ENCODE measurements at places on chromosomes 6 and 20.

DNA sequence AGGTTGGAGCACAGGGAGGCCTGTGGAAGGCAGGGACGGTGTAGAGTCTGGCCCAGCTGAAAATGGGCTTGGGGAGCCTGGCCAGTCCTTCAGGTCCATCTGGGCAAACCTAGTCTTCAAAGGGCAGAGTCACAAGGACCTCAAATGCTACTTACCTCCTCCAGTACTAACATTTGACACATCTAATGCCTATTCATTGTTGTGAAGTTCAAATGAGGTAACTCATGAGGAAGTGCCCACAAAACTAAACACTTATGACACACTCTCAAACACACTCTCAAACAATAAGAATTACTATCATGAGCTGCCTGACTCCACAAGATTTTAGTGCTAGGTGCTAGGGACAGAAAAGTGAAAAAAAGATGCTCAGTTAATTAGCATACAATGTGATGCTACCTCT is 27.1 kb downstream of the DAAM2 start:
- peak overlapping the region; percentile 32 for H3K27ac ChIP-seq
- no peak for DNase-seq
- H3K27me3 ChIP-seq: no peaks in the 10 kb centered on the region
- no peaks in the 10 kb centered on the region for H3K36me3 ChIP-seq

DNA sequence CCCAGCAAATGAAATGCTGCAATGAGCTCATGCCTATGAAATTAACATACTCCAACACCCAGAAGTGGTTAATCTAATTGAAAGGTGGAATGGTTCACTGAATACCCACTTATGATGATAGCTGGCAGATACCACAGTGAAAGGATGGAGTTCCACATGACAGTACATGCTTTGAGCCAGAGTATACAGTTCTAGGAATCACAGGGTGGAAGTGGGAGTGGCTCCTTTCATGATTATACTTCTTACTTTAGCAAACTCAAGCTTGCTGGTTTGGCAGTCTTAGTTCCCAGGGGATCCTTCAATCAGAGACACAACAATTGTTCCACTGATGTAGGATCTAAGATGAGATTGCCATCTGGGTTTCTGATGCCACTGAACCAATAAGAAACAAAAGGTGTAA is 21.5 kb downstream of the CD164 start:
- no peak overlapping the region for H3K4me3 ChIP-seq
- H3K4me1 ChIP-seq: no peaks in the 10 kb centered on the region
- H3K27ac ChIP-seq: no peak overlapping the region
- peaks cover 52% of the 10 kb centered on the region for H3K36me3 ChIP-seq
- DNase-seq: no peak

- peaks cover 22% of the 10 kb centered on the region for H3K27me3 ChIP-seq
- no peaks in the 10 kb centered on the region for H3K4me1 ChIP-seq
- H3K27ac ChIP-seq: no peak overlapping the region
- no peak overlapping the region for H3K4me3 ChIP-seq
Observed at GRCh38 chr20:45290677-45291355, 15.8 kb upstream of the RBPJL start.

GRCh38 chr6:128491610-128492206 is 28.7 kb downstream of the PTPRK start:
- DNase-seq: peak; percentile 69
- H3K4me3 ChIP-seq: peak overlapping the region; percentile 59
- peak overlapping the region; percentile 93 for H3K27ac ChIP-seq
